ENCODE measurements at places on chromosomes 6 and 20.

DNA sequence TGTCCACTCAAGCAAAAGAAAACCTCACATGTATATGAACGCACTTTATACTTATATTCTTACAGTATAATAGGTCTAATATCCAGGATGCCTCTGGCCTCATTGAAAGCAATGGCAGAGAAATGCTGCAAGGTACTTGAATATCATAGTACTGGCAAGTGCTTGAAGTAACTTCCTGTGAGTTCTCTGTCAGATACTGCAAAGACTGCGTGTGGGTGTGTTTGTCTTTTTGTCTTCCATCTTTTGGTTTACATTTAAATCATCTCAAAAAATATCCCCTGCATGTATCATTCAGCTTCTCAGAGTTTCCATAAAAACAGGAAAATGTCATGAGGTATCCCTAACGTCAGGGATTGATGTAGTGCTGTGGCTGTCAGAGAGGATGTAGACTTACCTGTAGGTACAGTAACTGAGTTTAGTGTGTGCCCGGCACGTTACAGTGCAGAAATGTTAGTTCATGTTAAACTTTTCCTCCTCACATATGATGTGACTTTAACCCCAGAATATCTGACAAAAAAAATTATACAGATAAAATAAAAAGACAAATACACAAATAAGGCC is 184.3 kb downstream of the DST start:
- no peak for DNase-seq

DNA sequence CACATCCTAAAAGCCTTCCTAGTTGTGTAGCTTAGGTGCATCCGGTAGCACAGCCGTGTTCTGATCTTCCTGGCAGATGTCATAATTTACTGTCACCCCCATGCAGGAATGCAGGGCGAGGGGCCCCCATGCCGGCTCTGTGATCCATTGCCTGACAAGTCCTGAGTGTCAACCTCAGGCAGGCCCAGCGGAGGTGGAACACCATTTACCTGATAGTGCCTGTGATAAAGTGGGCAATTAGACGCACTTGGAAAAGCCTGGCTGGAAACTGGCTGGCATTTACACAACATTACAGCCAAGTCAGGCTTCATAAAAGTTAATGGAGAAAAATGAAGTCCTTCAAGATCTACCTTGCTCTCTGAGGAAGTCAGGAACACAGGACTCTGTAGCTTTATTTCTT is 521.4 kb upstream of the JAG1 start:
- no peak for DNase-seq

DNA sequence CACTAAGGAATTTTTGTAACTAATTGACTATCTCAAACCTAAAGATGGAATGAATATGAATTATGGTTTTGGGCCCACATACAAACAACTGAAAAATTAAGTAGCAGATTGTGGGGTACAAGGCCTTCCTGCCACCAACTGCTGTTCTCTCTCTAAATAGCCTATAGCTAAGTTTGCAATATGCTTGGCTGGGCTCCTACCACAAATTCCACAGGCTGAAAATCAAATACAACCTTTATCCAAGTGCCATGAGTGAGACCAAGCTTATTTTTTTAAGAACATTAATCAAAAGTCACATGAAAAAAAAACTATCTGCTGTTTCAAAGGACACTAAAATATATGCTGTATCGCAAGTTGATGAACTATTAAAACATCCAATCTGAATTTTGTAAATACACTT is 52.1 kb downstream of the TENT5A start:
- no peak for DNase-seq

DNA sequence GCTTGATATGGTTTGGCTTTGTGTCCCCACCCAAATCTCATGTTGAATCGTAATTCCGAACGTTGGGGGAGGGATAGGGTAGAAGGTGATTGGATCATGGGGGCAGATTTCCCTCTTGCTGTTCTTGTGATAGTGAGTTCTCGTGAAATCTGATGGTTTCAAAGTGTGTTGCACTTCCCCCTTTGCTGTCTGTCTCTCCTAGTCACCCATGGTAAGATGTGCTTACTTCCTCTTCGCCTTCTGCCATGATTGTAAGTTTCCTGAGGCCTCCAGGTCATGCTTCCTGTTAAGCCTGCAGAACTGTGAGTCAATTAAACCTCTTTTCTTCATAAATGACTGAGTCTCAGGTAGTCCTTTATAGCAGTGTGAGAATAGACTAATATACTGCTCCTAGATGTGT is 19.9 kb downstream of the PFDN4 start:
- DNase-seq, result no peak

GRCh38 chr6:155595284-155595683 is 139.6 kb upstream of the NOX3 start:
- no peak for DNase-seq

GRCh38 chr6:158765499-158766068 is 53.6 kb downstream of the EZR start:
- DNase-seq, result no peak

DNA sequence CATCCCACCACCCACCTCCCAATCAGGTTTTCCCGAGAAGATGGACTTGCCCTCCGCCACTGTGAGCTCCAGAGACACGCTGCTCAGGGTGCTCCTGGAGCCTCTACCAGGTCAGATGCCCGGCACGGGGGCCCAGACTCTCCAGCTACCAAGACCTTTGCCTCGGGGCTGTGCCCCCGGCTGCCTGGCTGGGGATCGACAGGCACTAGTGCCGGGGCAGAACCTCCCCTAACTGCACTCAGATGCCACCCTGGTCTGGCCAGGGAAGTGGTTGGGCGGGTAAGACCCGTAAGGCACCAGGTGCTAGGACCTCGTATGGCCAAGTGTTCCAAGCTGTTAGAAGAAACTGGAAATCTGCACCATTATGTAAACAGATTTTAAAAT is 100.7 kb downstream of the ASXL1 start:
- DNase-seq, result no peak

GRCh38 chr6:155443168-155443567 is 12.5 kb downstream of the NOX3 start:
- DNase-seq, result no peak

DNA sequence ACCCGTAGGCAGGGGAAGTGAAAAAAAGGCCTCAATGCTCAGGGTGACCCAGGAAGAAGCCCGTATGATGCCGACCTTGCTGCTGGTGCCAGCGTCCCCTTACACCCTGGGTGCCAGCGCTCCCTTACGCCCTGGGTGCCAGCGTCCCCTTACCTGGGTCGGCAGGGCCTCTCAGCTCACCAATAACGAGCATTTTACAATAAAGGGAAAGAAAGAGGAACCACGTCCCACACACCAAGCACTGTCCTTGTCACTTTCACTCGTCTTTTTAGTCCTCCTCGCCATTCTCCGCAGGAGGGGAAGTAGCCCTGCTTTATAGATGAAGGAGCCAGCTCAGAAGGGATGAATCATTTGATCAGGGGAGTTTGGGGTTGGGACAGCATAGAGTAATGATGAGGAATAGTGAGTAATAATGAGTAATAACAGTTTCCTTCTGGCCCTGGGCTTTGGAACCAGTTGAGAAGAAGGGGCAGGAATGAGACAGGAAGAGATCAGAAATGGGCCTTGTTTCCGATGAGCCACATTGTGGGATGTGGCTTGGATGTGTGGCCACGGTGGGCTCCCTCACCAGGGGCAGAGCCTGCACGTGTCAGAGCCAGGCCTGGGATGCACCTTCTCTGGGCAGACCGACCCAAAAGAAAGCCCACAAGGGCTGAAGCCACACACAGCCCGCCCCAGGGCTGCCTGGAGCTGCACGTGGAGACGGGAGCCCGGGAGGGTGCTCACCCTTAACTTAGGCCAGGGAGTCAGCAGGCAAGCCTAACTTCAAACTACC is 75.7 kb downstream of the SYNJ2 start:
- DNase-seq, result no peak

DNA sequence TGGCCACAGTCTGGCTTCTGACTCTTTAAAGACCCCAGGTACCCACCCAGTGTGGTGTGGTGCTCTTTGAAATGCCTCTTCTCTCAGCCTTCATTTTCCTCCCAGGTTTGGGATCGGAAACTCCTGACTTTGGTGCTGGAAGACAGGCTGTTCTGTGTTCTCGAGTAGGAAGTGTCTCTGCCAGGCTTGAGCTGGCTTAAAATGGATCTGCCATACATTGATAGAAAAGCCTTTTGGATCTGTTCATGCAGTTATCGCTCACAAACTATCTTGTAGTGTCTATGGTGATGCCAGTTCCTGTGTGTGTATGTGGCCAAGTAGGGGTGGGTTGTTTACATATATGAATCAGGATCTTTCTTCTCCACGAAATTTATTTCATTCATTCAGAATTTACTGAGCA is 307.3 kb upstream of the CHD6 start:
- DNase-seq, result no peak

- no peak for DNase-seq
Measured at GRCh38 chr6:37725957-37726356, 28.3 kb upstream of the MDGA1 start.

DNA sequence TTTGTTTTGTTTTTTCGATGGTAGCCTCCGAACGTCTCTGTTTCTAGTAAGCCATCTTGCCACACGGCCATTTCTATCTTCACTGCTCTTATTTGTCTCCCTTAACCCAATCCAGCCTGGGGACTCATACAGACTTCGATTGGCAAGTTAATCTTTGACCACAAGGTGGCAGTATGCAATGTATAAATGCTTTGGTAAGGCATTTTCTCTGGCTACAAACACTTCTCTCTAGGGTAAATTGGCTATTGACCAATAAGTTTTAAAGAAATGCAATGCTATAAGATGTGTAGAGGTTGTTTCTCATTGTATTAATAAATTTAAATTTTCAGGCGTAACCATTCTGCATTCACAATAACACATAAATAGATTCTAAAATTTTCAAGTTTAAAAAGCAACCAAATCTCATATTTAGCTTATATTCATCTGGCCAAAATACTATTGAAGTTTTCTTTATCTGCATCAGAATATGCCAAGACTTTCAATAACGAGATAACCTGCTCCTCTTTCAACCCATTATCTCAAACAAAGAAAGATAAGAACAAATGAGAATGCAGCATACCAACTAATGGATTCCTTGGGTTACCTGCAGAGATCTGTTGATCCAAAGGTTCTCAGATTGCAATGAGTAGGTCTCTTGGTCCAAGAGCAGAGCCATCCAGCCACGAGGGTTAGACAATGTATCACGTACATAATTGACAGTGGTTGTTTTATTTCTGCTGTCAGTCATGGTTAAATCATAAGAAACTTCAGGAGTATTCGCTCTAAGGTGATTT is 231.9 kb downstream of the PKHD1 start:
- DNase-seq, result no peak

DNA sequence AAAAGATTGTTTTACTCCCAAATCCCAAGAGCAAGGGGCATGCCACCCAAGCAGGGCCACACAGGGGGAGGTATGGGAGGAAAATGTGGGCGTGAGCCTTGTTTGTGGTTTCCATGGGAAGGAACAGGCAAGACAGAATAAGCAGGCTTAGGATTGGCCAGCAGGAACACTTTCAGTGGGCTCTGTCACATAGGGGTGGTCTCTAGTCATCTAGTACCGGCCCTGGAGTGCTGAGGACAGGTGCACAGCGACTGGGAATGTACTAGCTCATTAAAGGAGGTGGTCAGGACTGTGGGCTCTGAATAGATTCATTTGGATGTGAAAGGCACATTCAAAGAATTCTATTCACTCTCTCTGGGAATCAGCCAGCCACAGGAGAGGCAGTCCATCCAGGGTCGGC is 175.6 kb downstream of the TBC1D7 start:
- DNase-seq, result no peak

GRCh38 chr6:137123078-137123477 is 50.4 kb downstream of the IL22RA2 start:
- no peak for DNase-seq

DNA sequence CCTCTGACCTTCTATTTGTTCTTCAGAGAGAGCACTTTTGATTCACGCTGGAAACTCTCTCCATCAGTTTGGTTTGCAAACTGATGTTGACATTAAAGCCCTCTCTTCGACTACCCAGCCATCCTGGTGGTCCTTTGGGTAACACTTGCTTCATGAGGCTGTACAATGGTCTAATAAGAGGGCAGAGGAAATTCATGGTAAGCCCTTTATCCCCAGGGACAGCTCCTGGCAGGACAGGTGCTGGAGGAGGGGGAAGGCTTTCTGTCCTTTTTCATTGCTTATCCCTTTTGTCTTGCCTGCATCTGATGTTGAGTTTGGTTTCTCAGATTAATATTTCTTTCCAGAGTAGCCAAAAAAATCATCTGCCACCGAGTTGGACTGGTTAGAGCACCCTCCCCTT is 52.1 kb upstream of the CD93 start:
- no peak for DNase-seq

GRCh38 chr6:87654875-87655454 is 47.1 kb downstream of the AKIRIN2 start:
- no peak for DNase-seq

DNA sequence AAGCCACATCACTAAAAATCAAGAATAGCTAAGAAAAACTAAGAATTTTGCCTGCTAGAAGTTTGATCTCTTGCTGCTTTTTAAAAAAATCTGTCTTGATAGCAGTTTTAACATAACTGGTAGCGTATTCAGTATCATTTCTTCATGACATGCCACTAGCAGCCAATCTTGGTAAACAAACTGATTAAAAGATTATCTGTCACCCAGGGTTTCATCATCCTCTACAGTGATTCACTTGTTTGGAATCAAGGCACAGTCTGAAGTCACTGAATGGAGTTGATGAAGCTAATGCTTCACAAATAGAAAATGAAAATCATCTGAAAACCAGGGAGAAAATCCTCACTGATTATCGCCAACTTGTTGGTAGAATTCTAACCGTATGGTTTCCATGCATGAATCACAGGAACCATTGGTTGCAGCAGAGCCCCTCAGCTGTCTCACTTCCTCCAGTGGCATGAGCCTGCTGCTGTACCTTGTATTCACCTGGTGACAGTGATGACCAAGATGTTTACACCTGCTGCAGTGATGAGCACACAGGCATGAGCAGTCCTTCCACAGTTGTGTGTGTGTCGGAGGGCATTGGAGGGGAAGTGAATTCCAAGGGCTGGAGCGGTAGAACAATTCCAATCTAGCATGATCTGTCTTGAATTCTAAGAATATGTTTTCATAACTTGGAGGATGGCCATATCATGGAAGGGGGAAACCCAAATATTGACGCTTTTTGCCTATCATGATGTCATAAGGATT is 275.0 kb downstream of the KHDC1L start:
- DNase-seq, result no peak

GRCh38 chr6:168020242-168020641 is 22.8 kb downstream of the KIF25 start:
- no peak for DNase-seq
